ENCODE measurements at places on chromosomes 7 and 10. TPM values are rescaled to one million over a fixed set of nuclear protein-coding genes. Genes with fewer than 3 reads are reported as not detected.

- DNase-seq: no peak
Observed at GRCh38 chr7:128059143-128059988, 28.1 kb upstream of the LRRC4 start.

The LLCFC1 gene
- not detected for total RNA-seq

- no peak for DNase-seq
Observed at GRCh38 chr10:86058964-86059363, 307.6 kb downstream of the GRID1 start.

The SUN3 gene
- not detected for total RNA-seq

GRCh38 chr10:35640474-35640873 lies 1.6 kb downstream of the FZD8 start:
- DNase-seq: peak; percentile 86

DNA sequence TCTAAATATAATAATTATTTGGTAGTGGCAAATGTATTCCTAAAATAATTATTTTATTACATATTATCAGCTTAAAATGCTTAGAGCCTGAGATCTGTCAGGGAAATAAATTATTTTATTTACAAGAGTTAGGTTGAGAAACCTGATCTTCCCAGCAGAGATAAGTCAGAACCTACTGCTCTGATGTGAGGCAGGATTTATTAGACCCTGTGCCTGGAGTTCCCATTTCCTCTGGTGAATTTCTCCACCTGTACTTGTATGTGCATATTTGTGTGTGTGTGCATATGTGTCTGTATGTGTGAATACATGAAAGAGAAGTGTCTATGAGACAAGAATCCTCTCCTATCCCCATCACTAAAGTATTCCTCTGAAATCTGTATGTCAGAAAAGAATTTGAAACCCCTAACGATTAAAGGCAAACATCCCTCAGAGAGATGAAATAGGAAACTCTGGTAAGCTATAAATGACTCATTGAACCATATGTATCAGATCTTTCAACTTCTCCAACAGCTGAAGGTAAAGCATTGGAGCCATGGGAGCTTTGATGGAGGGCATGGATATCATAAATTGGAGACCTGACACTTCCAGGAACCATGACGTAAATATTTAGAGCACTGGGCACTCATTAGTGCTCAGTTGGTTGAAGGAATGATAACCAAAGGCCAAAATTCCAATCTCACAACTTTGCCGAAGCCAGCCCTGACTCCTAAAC lies 190.9 kb downstream of the XPNPEP1 start:
- DNase-seq: no peak

The TLX1 gene
- total RNA-seq: not detected

GRCh38 chr10:104325436-104326435 lies 12.5 kb downstream of the ITPRIP start:
- peak; percentile 71 for DNase-seq

Data from left ventricle myocardium superior (tissue), 1 donor.